ENCODE measurements at places on chromosomes 3 and 15.

DNA sequence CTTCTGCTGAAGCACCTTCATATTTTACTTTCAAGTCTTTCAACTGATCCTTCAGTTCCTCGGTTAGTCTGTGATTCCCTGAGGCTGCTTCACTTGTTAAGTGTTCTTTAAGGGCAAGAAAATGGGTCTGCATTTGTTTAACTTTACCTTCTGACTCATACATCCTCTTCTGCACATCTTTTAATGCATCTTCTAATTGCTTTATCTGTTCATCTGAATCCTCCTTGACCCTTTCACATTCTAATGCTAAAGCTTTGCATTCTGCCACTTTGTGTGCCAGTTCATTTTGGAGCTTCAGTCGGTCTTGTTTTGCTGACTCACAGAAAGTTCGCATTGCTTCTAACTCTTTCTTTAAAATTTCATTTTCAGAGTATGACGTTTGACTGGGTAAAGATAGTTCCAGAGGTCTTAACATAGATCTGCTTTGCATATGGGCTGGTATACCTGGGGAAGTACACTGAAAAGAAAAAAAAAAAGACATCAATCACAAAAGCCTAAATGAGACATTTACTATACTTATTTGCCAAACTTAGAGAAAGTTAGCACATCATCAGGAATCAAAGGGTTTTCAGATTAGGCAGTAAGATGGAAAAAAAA, 94.3 kb downstream of the UACA start:
- no peak for DNase-seq

- no peak for DNase-seq
Measured at GRCh38 chr3:171453180-171453886, 6.9 kb downstream of the TNIK start.

GRCh38 chr3:133492159-133492741, 81.2 kb upstream of the CDV3 start:
- no peak for DNase-seq

- no peak for DNase-seq
Measured at GRCh38 chr15:55742927-55743728, at the start of gene PRTG. PRTG (minus strand) TSS chr15:55743152; CDS start chr15:55742931, 221 bp downstream.

GRCh38 chr15:68852461-68852860, 31.8 kb upstream of the ANP32A start:
- DNase-seq: no peak

DNA sequence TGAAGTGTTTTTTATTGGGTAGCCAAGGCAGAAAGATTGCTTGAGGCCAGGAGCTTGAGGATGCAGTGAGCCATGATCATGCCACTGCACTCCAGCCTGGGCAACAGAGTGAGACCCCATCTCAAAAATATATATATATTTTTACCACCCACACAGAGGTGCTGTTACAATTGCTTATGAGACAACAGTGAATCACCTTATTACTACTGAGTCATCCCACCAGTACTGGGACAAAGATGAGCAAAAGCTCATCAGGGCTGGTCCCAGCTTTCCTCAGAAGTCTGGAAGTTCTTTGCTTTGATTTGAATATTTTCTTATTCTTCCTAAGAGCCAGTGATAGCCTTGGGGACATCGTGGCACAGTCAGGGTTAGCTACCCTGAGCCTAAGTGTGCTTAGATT, 207.7 kb downstream of the SOX2 start:
- no peak for DNase-seq

- DNase-seq: no peak
Measured at GRCh38 chr3:88093266-88093665, 34.2 kb downstream of the ZNF654 start.

DNA sequence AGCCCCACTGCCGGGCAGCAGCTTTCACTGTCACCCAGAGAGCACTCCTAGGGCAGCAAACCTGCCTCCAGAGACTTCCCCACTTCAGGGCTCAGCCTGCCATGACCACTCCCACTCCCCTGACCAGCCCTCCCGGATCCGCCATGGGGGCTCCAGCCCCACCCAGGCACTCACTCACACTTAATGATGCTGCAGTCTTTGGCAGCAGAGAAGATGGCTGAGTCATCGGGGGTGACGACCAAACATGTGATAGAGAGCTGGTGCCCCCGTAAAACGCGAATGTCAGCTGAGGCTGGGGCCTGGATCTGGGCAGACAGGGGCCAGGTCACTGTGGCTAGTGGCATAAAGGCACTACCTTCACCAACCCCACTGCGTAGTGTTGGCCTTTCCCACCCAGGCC, 4.7 kb downstream of the RRP9 start:
- DNase-seq: no peak

DNA sequence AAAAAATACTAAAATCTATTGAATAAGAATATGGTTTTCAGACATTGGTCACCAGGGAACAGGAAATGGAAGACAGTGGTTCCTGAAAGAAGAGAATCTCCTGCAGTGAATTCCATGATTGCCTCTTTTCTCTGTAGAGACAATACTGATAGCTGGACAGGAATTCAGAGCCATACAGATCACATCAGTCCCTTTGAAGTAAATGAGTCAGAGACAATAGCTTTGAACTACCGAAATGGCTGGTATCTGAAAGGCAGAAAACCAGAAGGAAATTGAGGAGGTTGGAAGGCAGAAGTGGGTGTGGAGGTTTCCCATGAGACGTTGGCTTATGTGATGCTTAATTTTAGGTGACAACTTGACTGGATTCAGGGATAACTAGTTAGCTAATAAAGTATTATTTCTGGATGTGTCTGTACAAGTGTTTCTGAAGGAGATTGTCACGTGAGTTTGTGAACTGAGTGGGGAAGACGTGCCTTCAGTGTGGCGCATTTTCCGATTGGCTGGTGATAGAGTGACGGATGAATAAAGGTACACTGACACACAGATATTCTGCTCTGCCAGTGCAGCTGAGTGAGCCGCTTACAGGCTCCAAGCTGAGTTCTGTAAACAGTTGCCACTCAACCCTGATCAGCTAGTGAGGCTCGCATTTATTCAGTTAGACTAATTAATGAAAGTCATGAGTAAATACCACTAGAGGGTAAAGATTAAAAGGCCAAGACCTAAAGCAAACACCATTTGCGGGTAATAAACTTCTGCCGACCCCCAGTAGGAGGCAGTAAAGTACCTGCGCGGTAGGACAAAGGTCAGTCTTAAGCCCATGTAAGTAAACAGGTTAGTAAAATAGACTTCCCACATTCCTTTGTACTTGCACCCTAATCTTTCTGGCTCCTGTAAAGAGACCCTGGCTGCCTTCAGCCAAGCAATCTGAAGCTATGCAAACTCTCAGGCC, 1298.6 kb downstream of the SI start:
- no peak for DNase-seq

DNA sequence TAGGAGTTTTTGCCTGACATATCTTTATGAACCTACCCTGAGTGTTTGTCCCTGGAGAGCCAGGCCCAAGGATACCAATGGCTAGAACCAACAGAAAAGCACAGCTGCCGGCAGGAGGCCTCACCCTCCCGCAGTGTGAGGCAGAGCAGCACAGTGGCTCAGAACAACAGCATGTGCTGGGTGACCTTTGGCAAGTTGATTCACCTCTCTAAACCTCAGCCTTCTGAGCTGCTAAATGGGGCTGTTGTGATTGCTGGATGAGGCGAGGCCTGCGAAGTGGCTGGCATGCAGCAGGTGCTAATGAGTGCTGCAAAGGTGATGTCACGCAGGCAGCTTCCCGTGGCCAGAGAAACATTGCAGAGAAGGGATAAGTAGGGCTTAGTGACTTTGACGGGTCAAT, 23.3 kb downstream of the IDH2 start:
- DNase-seq: no peak

GRCh38 chr3:141680620-141681389, 57.3 kb upstream of the RNF7 start:
- DNase-seq: peak; percentile 13

DNA sequence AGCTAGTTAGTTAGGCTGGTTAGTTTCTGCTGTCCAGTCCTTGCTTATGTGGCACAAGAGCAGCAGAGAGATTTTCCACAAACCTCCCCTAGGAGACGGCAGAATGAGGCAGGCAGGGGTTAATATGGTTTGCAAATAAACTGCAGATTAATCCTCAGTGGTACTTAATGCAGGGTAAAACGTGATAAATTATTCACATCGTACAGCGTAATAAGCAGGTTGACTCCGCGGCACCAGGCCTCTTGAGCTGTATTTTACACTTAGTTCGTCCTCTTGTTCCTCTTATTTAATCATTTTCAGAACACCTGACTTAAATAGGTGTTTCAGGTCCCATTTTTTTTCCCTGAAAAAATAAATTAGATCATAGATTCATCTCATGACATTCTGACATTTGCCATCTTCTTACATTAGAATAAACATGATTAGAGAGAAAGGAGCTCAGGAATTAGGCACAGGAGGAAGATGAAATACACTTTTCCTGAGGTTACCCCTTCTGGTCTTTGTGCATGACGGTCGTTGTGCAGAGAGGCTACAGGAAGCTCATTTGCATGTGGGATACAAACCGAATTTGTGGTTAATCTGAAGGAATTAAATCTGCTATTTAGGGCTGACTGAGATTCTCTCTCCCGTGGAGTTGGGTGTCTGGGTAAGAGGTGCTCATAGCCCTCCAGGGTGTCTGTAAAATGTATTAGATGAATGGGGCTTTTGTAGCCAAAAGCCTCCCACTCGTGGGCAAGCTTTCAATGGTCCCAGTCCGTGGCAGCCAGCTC, 27.1 kb upstream of the VPS8 start:
- no peak for DNase-seq

GRCh38 chr15:92291900-92292299, 101.8 kb upstream of the ST8SIA2 start:
- DNase-seq: no peak

GRCh38 chr3:100401674-100402041, 319 bp downstream of the LNP1 start:
- peak; percentile 68 for DNase-seq

GRCh38 chr3:149983628-149984027, 12.9 kb upstream of the PFN2 start:
- no peak for DNase-seq
